ENCODE measurements at places on chromosomes 3 and 15.

- no peak for DNase-seq
These were observed 106.8 kb downstream of the SEMA6D start for GRCh38 chr15:47824147-47824546.

- no peak for DNase-seq
These were observed 143.9 kb upstream of the MME start for GRCh38 chr3:154936196-154936595.

DNA sequence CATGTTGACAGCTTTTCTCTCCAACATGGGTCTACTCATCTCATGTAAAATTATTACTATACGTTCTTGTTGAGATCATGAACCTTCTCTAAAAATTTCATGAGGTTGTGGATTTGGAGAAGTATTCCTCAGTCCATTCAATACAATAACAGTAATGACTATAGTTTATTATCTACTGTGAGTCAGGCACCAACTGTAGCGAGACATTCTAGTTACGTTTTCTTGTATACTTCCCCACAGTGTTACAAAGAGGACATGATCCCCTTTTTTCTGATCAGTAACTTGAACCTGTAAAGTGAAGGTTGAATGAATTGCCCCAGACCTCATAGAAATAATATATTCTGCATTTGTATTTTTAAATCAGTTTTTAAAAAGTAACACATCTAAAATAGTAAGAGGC, 76.4 kb downstream of the AKAP13 start:
- DNase-seq: no peak

DNA sequence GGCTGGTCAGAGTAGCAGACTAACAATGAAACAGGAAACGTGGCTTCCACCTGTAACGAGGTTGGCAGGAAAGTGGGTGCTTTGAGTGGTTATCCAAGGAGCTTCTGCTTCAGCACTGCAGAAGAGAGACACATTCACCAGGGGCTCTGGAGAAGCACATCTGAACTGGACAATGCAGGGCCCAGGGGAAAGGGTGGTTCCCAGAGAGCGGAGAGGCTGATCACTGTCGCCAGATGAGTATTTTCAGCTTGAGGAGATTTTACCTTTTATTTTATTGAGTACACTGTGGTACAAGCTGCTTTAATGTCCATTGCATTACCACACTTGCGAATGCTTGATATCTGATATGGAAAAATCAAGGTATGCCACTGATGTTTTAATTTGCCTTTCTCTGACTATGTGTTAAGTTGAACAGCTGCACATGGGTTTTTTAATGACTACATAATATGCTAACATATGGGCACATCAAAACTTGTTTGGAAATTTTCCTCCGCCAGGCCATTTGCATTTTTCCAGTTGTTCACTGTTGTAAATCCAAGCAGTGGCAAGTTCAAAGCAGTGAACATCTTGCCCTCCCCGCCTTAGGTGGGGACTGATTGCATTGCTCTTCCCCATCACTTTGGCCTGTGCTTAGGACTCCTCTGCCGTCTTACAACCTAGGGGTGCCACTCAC, 52.1 kb downstream of the LRTM1 start:
- DNase-seq: no peak

DNA sequence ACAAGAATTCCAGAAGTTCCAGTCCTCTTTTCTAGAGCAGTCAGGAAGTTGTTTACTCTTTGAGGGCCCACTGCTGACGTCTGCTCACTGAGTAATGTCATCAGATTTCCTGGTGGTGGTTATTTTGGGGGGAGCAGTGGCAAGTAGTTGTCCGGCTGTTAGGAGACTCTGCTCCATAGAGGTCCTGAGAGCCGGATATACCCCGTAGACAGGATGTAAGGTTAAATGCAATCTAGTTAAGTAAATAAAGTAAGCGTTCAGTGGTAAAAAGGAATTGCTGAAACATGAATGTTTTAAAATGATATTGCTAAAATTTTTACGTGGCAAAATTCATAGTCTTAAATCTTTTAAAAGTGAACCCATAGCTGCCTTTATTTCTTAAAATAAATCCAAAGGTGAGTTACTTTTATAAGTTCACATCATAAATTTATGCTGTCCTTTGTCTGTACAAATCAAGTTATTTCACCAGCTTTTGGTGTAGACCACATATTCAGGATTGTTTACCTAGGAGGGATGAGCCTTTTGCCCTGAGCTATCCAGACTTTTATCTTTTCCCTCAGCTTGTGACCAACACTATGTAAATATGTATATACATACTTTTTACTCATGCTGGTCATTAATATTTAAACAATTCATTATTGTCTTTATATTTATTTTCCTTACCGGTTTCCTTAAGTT, 65.8 kb downstream of the PDE8A start:
- DNase-seq: no peak

DNA sequence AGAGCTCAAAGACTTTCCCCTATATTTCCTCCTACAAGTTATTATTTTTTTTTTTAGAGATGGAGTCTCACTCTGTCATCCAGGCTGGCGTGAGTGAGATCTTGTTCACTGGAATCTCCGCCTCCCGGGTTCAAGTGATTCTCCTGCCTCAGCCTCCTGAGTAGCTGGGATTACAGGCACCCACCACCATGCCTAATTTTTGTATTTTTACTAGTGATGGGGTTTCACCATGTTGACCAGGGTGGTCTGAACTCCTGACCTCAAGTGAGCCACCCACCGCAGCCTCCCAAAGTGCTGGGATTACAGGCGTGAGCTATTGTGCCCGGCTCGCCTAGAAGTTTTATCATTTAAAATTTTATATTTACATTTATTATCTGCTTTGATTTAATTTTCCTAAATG, 5.9 kb downstream of the AKAP13 start:
- no peak for DNase-seq

DNA sequence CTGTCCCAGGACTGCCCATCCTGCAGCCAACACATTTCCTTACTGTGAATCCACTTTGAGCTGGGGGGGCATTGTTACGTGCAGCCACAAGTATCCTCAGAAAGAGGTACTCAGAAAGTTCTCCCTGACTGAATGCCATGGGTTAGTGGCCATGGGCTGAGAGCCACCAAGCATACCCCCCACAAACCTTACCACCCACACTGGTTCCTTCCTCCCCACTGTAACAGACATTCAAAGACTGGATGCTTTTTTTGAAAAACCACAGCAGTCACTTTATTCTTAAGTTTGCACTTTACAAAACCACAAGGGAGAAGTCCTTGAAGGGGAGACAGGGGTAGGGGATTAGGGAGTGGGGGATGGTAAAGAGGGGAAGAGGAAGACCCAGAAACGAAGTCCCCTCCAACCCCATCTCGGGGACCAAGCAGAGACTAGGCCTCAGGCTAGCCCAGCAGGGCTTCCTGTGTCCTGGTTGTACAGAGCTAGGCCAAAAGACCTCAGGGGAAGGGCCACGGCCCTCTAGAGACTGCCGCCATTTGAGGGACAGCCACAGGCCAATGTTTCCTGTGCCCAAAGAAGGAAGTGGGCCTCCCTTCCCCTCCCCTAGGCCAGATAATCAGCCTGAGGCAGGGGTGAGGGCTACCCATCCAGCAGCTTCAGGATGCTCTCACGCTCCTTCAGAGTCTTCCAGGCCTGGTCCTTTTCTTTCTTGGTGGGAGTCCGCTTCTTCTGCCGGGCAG, 10.1 kb upstream of the CAMK1 start:
- DNase-seq: no peak

- DNase-seq: no peak
These were observed 16.1 kb downstream of the ACAA1 start for GRCh38 chr3:38120693-38121450.

DNA sequence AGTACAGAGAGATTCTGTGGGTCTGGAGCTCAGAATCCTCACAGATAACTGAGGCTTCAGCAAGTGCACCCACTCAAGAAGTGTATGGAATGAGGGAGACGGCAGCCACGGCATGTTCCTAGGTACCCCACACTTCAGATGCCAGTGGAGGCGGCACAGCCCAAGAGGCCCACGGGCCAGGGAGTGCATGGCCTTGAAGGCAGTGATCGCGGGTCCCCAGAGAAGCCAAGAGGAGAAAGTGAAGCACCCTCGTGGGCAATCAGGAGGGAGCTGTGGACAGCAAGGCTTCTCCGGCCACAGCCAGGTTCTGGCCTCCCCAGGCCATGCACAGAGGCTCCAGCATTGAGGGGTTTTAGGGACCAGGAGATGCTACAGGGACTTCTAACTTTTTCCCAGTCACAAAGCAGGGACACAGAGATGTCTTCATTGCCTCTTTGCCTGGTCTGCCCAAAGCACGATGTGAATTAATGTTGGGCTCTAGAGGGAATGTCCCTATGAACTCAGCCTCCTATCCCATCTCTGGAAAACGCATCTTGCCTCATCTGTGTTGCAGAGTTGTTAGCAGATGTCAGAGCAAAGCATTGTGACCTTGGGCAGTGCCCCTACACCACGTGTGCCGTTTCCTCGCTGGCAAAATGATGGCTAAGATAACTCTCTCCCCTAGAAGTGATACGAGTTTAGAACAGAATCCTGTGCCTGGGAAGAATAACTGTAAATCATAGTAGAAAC, 2.6 kb upstream of the MAP6D1 start:
- no peak for DNase-seq

GRCh38 chr3:107954845-107955244, 136.0 kb downstream of the CD47 start:
- no peak for DNase-seq

- DNase-seq: no peak
These were observed 20.1 kb downstream of the OSBPL10 start for GRCh38 chr3:31960793-31961431.

DNA sequence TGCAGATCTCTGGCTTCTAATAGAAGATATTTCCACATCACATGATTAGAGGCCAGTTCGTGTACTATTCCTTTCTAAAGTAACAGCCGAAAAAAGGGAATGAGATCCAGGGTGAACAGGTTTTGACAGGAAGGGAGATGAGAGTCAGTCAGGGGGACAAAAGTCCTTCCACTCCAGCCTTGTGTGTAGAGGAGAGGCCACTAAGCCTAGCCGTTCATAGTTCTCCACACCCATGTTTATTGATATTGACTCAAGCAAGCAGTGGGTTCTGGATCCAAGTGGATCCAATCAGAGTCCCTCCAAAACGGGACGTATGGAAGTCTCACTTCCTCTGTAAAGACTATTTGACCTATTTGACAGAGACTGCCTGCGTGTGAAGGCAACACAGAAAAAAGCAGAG, 80.4 kb upstream of the LRIG1 start:
- DNase-seq: no peak

DNA sequence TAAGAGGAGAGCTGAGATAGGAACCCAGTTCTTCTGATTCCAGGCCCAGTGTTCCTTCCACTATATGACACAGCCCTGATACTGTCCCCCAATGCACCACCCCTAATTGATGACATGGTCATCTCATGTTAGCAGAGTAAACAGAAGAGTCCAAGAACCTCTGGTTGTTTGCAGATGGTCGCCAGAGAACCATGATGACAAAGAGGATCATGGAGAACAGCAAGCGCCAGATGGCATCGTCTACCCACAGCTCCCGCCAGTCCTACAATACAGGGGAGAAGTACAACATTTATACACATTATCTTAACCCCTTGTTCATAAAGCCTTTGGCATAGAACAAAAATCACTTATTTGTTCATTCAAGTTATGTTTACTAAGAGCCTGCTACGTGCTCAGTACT, 18.5 kb upstream of the VPS39 start:
- no peak for DNase-seq

DNA sequence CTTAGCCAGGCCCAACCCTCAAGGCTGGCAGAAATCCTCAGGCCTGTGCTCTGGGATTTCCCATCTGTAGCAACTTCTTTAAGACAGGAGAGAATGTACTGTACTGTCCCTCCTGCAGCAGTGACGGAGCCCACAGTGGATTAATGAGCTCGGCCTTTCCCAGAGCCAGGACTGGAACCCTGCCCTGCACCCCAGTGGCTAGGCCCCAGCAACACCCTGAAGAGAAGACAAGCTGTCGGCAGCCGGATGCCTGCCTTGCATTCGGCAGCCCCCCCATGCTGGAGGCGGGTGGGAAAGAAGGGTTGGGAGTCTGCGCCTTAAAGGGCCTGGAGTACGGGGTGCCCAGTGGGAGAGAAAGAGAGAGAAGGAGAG, 32.0 kb downstream of the KLHL25 start:
- no peak for DNase-seq

DNA sequence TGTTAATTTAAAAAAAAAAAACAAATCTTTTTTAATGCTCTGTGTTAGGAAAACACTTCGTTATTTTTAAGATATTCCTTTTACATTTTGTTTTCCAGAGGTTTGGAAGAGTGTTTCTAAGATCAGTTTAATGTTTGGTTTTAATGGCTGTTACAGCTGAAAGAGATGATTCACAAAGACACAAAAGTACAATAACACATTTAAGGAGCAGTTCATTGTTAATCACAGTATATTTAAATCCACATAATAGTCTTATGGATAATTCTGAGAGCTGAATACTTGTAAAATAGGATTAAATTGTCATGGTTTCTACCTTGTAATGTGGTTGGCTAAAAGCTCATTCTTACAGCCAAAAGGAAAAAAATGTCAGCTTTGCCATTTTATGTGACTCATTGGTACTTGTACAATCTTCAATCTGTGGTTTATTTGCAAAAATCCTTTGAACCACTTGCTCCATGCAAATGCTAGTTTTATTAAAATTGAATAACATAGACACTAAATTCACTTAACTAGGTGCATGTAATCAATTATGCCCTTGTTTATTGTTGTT, 426.4 kb downstream of the NLGN1 start:
- no peak for DNase-seq

- no peak for DNase-seq
These were observed 31.4 kb upstream of the ITPKA start for GRCh38 chr15:41462084-41462795.

DNA sequence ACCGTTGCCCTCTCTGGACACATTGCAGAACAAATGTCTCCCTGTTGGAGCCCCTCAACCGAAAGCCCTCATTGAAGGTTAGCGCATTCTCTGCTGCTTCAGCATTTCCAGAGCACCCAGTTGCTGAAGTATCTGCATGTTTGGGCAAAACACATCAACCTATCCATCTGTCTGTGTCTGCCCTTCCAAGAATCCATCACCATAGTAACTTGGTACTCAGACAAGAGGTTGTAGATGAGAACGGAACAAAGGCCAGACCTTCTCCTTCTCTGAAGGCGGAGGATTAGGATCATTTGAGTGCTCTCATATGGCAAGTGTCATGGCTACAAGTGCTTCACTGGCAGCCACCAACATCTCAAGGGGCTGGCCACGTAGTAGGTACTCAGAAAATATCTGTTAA, 23.1 kb upstream of the RHO start:
- DNase-seq: no peak

- no peak for DNase-seq
These were observed 66.3 kb upstream of the SLC6A6 start for GRCh38 chr3:14335774-14336748.

DNA sequence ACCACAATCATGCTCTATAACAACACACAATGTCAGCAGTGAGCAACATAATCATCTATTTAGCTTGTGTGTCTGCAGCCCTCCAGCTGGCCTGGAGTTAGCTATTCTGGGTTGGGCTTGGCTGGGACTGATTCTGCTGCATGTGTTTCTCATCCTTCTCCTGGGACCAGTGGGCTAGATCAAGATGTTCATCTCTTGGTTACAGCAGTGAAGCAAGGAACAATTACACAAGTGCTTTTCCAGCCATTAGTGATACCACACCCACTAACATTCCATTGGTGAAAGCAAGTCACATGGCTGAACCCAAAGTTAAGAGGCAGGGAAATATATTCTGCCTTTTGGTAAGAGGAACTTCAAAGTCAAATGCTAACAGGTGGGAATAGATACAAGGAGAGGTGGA, 14.6 kb downstream of the NUDT16 start:
- no peak for DNase-seq

- DNase-seq: no peak
These were observed 9.9 kb downstream of the AQP9 start for GRCh38 chr15:58148120-58148519.

GRCh38 chr15:35596285-35596684, 50.3 kb upstream of the DPH6 start:
- no peak for DNase-seq

All from type B pancreatic cell (in vitro differentiated cells).